ENCODE measurements at places on chromosomes 5 and 9. TPM values are rescaled to one million over a fixed set of nuclear protein-coding genes. Genes with fewer than 3 reads are reported as not detected.

DNA sequence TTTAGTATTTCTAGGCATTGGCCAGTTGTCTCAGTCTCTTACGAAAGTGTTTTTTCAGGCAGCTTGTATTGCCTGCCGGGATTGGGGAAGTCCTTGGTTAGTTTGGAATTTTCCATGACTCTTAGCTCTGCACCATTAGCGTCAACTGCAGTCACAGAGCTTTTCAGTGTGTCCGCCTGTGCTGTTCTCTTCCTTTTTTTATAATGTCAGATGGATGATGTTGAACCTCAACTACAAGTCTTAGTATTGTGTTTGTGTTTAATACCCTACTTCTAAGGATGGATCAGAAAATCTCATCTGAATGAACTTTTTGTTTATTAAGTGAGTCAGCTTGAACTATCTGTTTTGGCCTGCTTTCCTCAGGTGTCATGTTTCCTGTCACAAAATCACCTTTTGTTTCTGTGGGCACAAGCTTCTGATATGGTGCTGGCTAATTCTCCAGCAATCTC lies 33.1 kb downstream of the ATP6V0E1 start:
- DNase-seq: no peak

DNA sequence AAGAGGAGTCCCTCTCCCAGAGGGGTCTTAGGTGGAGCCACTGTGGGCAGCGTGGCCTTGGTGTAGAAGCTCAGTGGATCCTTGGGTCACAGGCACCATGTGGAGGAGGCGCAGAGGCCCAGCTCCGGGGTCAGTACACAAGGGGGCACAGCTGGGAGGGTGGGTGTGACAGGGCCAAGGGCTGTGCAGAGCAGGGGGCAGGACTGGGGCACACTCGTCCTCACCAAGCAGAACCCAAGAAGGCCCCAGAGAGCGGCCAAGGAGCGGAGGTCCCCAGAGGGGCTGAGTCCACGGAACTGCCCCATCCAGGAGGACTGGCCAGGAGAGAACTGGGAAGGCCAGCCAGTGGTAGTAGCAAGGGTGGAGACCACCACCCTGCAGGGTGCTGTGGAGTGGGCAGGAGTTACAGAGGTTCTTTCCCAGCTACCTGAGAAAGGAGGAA lies 2.5 kb upstream of the LPCAT1 start:
- DNase-seq: no peak

- DNase-seq: no peak
Measured at GRCh38 chr9:7752481-7752880, 47.1 kb downstream of the DMAC1 start.

Gene WDR38
- total RNA-seq: not detected
